Fibroblast of mammary gland (primary cell): ENCODE measurements at places on chromosomes 3 and 15.

DNA sequence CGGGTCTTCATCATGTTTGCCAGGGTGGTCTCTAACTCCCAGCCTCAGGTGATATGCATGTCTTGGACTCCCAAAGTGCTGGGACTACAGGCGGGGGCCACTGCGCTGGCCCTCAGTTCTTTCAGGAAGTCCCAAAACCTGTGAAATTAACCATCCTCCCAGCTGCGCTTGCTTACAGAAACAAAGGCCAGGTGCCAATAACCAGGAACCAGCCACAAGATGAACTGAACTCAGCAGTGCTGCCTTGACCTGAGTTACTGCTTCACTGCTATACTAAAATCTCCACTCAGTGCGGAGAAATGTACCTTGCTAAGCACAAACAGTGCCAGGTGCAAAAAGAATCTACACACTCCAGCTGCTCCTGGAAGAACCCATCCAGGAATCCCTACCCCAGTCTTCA is 3.9 kb upstream of the GCHFR start:
- no peak for DNase-seq

DNA sequence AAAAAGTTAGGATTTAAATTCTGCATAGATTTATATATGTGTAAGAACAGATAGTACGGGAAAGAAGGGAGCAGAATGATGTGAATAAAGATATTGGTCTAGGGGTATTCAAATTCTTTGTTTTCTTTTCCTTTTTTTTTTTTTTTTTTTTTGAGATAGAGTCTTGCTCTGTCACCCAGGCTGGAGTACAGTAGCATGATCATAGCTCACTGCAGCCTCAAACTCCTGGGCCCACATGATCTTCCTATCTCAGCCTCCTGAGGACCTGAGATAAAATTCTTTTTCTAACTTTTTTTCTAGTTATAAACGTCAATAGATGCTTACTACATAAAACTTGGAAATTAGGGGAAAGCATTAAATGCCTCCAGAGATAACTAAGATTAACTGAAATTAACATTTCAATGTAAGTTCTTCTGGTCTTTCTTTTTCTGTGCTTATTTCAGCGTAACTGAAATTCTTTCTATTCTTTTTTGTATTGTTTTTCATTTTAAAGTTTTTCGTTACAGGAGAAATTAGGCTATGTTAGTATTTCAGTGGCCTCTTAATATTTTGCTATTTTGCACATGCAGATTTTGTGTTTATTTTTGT is 29.2 kb downstream of the UBE2Q2 start:
- no peak for DNase-seq

GRCh38 chr3:75171630-75172230 is 492.4 kb upstream of the FRG2C start:
- DNase-seq, result peak; percentile 23

GRCh38 chr3:142888099-142888480 is 793 bp downstream of the PCOLCE2 start:
- DNase-seq, result peak; percentile 66

- DNase-seq, result peak; percentile 63
Measured at GRCh38 chr15:91456251-91456718, 356.2 kb downstream of the SV2B start.

DNA sequence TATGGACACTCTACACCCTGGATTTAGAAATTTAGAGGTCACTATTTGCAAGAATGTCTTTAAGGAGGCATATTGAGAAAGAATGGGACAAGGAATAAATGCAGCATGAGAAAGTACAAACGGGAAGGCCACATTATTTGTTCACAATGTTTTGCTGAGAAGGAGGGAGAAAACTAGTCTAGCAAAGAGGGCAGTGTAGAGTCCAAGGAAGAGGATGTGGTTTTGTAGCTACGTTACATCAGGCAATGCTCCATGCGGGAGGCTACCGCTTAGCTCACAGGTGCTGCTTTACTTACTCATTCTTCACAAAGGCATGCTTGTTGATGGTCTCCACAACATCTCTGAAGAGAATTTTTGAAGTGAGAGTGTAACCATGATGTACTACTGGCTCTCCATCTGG is 191.1 kb downstream of the PLCH1 start:
- DNase-seq, result no peak

DNA sequence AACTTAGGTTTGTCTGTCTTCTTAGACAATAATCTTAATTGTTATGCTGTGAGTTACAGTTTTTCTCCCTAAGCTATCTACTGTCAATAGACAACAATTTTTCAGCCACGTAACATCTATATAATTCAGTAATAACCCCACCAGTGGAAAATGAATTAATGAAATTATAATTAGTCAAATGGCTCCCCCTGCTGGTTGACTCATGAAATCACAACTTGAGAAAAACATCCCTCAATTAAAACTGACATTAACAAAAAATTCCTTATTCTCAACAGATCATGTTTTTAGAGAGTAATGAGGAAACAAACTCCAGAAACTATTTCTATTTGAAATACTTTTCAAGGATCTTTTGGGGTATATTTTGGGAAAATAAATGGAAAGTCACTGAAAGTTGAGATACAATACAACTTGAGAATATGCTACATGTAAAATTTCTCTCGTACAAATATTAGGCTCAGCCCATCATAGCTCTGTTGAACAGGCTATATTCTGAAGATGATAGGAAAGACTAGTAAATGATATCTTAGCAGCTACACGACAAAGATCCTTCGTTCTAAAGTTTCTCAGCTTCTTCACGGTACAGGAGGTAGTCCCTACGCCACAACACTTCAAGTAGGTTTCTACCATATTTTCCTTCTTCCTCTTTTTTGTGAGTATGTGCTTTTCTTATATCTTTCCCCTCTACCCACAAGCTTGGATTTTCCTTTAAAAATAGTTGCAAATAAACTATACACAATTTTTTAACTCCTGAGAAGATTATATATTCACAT is 20.7 kb downstream of the PPP1R2 start:
- DNase-seq, result peak; percentile 55

GRCh38 chr3:119551598-119551997 is 7.8 kb downstream of the CD80 start:
- no peak for DNase-seq

- DNase-seq, result no peak
Measured at GRCh38 chr15:29686445-29687203, 135.6 kb downstream of the TJP1 start.

GRCh38 chr3:151787626-151788025 is 26.3 kb upstream of the AADAC start:
- peak; percentile 42 for DNase-seq

GRCh38 chr15:55774113-55774970 is 31.4 kb upstream of the PRTG start:
- DNase-seq, result peak; percentile 34

- no peak for DNase-seq
Measured at GRCh38 chr15:40782609-40783227, 12.9 kb downstream of the C15orf62 start.

GRCh38 chr15:48060396-48060795 is 60.4 kb upstream of the SLC24A5 start:
- no peak for DNase-seq

DNA sequence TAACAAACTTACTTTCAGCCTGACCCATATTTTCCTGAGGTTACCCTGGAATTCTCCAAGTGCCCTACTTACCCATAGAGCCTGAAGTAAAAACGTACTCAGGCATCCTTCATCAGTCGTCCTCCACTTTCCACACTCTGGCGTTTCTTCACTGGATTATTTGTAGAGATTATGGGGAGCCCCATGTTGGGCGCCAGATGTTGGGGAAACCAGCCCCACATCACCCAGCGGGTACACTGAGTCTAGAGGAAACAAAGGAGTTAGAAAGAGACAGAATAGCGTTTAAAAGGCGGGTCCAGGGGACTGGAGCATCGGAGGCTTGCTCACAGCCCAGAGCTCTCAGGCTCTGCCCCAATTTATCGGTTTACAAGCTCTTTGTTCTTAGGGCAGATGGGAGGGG is 9.7 kb upstream of the SLC28A2 start:
- DNase-seq, result no peak

DNA sequence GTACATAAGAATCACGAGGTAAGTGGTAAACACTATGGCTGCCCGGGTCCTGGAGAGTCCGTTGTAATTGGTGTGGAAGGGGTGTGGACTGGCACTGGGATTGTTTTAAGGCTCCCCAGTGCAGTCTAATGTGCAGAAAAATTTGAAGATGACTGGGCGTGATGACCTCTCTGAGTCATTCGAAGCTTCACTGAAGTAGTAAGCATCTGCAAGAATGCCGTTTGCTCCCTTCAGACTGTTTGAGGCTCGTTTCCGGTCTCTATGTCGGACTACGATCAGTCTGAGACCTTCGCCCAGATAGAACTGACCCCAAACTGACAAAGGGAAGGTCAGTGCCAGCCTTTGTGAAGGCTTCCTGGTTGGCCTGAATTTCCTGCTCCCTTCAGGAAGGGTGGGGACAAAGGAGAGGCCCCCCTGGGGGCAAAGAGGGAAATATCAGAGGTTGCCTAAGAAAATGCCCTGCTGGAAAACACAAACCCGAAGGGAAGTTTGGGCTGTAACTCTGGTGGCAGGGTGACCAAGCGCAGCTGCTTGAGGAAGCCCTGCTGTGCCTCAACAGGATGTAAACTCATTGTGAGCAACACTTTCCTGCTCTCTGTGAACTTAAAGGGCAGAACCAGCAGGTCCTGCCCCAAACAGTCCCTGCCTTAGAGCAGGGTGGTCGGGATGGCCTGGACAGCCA is 34.6 kb downstream of the BTD start:
- DNase-seq, result peak; percentile 96

DNA sequence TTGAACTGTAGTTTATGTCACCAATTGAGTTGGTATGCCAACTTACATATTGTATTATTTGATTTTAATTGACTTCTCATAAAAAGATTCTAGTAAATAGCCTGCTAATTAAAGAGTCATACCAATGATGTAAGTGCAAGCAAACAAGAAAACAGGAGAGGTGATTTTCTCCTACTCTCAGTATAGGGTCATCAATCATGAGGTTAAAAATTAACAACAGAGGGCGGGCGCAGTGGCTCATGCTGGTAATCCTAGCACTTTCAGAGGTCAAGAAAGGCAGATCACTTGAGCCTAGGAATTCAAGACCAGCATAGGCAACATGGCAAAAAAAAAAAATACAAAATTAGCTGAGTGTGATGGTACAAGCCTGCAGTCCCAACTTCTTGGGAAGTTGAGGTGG is 108.7 kb downstream of the MYO9A start:
- DNase-seq, result no peak

GRCh38 chr3:107323723-107324122 is 53.5 kb upstream of the CCDC54 start:
- no peak for DNase-seq

GRCh38 chr3:39839484-39839883 is 30.1 kb downstream of the MYRIP start:
- DNase-seq, result no peak

GRCh38 chr15:74050127-74050526 is 32.2 kb downstream of the GOLGA6A start:
- DNase-seq, result no peak

DNA sequence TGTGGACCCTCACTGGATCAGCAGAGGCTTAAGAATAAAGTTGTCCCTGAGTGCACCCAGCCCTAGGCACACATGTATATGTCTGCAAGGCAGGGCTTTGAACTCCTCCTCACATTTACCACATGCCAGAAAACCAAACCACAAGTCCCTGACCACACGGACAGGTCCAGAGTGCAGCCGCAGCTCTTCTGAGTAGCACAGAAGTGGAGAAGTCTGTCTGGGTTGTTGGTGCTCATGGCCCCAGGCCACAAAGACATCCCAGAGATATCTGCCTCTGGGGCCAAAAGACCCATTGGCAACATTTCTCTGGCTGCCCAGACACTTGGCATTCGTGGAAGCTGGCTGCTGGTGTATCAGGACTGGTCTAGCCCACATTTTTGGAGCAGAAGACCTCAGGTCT is 17.4 kb downstream of the SUSD5 start:
- DNase-seq, result no peak

DNA sequence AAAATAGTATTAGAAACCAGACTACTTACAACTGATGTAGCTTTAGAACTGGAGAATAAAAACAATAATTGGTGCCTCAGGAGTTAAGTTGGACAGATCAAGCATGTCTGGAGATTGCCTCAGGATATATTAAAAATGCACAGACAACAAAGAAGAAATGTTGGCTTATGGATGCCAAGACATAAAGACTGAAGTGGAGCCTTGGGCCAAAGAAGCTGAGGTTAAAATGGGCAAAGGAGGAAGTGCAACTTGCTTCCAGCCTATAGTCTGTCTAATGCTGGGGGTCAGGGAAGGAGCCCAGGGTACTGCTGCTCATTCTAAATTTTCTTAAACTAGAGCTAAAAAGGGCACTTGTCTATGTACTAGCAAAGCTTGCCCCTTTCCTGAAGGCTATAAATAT is 77.5 kb downstream of the ESYT3 start:
- no peak for DNase-seq

- DNase-seq, result peak; percentile 15
Measured at GRCh38 chr15:48112242-48112641, 8.5 kb upstream of the SLC24A5 start.

- peak; percentile 62 for DNase-seq
Measured at GRCh38 chr3:130850044-130850797, 43.7 kb upstream of the ATP2C1 start.

- no peak for DNase-seq
Measured at GRCh38 chr3:161557445-161558150, 61.0 kb downstream of the OTOL1 start.

- peak; percentile 28 for DNase-seq
Measured at GRCh38 chr3:179971280-179971679, 65.5 kb downstream of the PEX5L start.

DNA sequence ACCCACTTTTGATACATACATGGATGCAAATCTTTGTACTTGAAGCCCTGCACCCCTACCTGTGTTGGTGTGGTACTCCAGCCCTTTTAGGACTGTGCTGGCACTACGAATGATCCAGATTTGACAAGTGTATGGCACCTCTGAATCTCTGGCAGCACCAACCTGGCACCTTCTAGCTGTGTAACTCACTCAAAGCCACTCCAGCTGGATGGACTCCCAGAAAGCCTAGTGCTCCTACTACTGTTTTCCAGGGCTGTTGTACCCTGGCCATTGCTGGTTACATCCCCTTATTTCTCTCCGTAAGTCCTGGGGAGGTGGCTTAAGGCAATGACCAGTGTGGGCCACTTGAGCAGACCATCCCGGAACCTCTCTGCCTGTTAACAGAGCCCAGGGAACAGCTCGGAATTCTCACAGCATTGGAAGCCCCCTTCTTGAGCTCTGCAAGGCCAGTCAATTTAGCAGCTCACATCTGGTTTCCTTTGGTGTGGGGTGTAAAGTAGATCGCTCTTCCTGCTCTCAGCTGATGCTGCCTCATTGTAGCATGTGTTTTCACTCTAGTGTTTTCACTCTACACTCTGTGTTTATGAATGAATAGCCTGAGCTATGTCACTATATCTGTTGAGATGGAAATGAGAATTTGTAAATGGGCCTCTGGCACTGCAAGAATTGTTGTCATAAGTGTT is 12.2 kb downstream of the CALML4 start:
- DNase-seq, result no peak

DNA sequence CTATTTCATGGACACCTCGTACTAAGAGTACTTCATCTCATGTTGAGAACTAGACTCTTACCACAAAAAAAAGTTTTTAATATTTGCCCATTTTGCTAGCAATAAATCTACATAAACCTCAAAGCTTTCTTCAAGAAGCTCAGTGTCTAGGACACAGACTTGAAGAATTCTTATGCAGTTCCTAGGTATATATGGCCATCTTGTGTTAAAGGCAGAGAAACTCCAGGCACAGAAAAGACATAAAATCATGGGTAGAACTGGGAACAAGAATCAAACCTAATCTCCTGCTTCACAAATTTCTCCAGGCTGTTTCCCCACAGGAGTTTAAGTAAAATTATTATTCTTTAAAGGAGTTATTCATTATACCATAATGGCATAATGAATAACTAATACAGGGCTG is 4.4 kb downstream of the MBD4 start:
- no peak for DNase-seq

- DNase-seq, result no peak
Measured at GRCh38 chr3:62625268-62625667, 249.9 kb downstream of the CADPS start.
